Dorsolateral prefrontal cortex (tissue), 122 donors: ENCODE measurements at places on chromosomes 1 and 21.

- DNase-seq: no peak
Measured at GRCh38 chr1:30046751-30047150, 676.6 kb downstream of the MATN1 start.

GRCh38 chr1:240687820-240688219, 75.9 kb upstream of the GREM2 start:
- no peak for DNase-seq

- no peak for DNase-seq
Measured at GRCh38 chr1:178749581-178750166, 24.6 kb downstream of the RALGPS2 start.

GRCh38 chr1:94463056-94463764, 45.0 kb downstream of the ABCD3 start:
- no peak for DNase-seq

DNA sequence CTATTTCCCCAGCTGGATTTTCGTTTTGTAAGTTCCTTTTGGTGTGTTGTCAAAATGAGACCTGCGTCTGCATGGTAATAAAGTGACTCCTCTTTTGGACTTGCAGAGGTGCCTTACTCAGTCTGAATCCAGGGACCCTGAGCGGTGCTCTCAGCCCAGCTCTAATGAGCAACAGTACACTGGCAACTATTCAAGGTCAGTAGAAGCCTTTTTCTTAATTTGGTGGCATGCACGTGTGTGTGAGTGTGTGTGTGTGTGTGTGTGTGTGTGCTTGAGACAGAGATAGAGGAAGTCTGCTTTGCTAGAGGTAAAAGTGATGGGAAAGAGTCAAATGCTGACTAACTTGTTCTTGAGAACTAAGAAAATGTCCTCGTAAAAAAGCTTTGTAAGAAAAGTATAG, 105.4 kb downstream of the CD247 start:
- no peak for DNase-seq
